CD4-positive, alpha-beta T cell treated with Interleukin-15 for 4 hours (primary cell): ENCODE measurements at places on chromosomes 6 and 20.
A peak's percentile ranks its signal among the peaks of the same experiment; 100 is the strongest.

- DNase-seq, result no peak
These were observed 329.6 kb upstream of the RSPO3 start for GRCh38 chr6:126788861-126789365.

GRCh38 chr6:82430611-82431010, 67.0 kb downstream of the TPBG start:
- no peak for DNase-seq

- DNase-seq, result no peak
These were observed 103.4 kb upstream of the FRMD1 start for GRCh38 chr6:168182366-168182765.

DNA sequence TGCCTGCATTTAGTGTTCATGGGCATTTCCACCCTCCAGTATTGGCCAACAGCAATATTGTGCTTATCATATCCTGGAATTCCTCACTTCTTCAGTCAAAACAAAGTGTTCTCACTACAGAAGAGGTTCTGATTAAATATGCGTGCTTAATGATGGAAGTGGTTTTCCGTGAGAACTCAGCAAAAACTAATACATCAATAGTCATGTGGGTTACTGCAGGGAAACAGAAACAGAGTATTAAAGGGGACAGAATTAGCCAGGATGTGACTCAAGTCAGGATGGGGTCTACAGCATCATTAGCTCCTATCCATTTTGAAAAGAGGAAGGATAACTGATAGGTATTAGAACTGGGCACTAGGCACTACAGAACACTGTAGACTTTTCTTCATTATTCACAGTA, 384.6 kb downstream of the CDKAL1 start:
- no peak for DNase-seq

GRCh38 chr20:48329676-48330664, 497.8 kb downstream of the PREX1 start:
- no peak for DNase-seq

GRCh38 chr6:119323478-119323877, 26.1 kb downstream of the MAN1A1 start:
- no peak for DNase-seq

DNA sequence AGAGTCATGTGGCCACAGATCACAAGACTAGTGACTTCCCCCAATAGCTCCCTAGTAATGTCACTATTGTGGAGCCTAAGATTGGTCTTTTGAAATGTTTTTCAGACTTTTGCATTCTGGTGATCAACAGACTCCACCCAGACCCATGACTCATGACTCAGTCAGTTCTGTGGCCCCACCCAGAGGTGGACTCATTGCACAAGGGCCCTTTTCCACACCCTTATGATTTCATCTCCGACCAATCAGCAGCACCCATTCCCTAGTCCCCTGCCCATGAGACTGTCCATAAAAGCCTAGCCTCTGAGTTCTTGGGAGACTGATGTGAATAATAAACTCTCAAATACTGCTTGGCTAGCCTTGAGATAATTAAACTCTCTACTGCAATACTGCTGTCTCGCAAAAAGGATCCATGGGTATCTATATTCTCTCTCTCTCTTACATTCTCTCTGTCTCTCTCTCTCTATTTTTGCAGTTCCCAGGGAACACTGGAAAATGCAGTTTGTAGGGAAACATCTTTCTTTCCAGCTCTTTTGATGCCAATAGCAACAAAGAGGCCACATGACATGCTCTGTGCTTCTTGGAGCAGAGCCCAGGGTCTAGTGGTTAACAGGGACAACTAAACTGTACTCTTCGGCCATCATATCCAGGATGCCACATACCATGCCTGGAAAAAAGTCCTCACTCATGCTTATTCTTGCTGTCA, 71.3 kb upstream of the IYD start:
- DNase-seq, result no peak

DNA sequence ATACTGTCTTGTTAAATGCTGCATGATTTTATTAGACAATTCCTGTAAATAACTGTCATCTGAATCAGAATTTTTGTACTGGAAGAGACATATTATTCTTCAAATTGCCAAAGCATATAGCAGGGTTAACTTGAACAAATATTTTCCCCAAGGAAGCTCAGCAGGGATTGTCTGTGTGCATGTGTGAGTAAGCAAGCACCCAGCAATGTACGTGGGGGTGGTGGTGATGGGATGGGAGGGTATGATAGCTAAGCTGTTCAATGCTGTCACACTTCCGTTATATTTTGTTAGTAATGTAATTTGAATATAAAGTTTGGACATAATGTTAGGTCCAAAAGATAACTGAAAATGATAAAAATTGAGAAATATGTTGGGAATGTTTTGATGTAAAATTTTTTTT, 118.1 kb downstream of the MYB start:
- DNase-seq, result no peak

- DNase-seq, result no peak
These were observed 115.2 kb downstream of the MRPL14 start for GRCh38 chr6:44012078-44012493.

DNA sequence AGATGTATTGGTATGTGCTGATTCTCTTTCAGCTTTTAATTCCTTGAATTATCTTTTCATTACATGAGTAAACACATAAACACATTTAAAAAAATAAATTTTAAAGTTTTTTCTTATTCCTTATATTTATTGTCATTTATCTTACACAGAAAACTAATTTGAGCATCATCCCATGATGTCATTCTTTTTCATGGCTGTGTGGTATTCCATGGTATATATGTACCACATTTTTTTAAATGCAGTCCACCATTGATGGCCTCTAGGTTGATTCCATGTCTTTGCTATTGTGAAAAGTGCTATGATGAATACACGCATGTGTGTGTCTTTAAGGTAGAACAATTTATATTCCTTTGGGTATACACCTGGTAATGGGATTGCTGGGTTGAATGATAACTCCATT, 33.3 kb downstream of the OTOR start:
- DNase-seq, result no peak

DNA sequence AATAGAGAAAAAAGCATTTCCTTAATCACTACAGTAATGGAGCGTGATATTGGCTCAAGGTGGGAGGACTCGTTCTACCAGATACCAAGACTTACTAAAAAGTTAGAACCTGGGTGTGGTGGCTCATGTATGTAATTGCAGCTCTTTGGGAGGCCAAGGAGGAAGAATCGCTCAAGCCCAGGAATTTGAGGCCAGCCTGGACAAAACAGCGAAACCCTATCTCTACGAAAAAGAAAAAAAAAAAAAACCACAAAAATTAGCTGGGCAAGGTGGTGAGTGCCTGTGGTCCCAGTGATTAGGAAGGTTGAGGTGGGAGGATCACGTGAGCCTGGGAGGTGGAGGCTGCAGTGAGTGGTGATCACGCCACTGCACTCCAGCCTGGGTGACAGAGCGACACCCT, 24.0 kb upstream of the ATRN start:
- DNase-seq, result no peak

DNA sequence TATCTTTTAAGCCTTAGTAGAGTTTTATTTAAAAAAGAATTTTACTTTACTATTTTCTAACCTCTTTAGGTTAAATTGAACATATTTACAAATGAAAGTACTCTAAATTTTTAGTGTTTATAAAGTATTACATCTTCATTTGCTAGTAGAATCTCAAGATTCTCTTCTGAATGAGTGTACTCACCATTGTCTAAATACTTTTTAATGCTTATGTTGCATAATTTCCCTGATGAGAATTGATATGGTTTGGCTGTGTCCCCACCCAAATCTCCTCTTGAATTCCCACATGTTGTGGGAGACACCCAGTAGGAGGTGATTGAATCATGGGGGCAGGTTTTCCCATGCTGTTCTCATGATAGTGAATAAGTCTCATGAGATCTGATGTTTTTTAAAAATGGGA, 53.6 kb downstream of the VIP start:
- DNase-seq, result no peak

DNA sequence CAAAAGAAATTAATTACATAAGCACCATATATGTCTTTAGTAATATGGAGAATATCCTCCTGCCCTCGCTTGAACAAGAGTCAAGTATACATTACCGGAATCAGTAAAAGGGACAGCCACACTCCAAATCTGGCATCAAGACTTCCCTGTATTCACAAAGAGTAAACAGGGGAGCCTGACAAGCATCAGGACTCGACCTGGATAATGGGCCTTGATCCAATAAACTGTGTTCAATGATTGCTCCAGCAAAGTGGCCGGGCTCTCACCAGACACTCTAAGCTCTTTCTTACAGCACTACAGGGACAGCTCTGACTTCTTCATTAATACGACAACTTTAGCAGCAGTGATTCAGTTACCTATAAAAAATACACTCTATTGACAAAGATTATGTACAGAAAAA, 307.9 kb upstream of the POU3F2 start:
- DNase-seq, result no peak

DNA sequence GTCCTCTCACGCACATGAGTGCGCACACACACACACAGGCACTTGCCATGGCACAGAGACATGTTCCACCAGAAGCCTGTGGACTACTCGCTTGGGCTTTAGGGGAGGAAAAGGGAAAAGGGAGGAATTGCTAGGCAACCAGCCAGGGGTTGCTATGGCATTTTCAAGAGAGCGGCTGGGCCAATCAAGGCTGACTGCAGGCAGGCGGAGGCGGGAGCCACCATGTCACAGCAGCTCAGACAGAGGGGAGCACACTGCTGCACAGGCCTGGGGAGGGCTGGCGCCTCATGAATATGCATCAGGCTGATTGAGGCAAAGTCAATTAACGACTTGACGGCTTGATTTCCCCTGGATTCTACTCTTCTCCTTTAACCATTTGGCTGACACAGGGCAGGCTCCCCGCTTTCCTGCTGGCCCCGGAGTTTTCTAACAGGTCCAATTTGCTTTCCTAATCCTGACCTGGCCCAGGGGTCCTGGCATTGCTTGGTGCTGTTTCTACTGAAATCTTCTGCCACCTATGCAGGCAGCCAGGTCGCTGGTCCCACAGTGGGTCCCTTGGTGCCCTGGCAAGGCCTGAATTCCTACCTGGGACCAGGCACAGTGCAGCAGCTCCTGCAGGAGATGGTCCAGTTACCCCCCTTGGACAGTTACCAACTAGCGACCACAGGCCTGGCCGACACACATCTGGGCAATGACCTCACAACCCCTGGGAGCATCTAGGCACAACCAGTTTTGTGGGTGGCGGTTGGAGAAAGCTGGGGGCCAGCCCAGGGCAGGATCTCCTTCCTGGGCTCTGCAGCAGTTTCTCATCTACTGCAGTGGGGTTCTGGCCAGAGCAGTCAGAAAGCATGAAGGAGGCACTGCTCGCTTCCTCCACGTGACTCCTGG, 52.1 kb downstream of the YTHDF1 start:
- no peak for DNase-seq

- DNase-seq, result peak; percentile 49
These were observed at the start of gene SCRT2 for GRCh38 chr20:675453-676314. TSS of gene SCRT2 (minus strand) at chr20:675802. CDS start at chr20:675601, 201 bp downstream.

GRCh38 chr20:4369798-4370124, 351.9 kb upstream of the PRND start:
- peak; percentile 12 for DNase-seq

- no peak for DNase-seq
These were observed 49.3 kb downstream of the RALY start for GRCh38 chr20:34043025-34043424.

GRCh38 chr6:36703081-36703606, 5.5 kb downstream of the RAB44 start:
- no peak for DNase-seq

DNA sequence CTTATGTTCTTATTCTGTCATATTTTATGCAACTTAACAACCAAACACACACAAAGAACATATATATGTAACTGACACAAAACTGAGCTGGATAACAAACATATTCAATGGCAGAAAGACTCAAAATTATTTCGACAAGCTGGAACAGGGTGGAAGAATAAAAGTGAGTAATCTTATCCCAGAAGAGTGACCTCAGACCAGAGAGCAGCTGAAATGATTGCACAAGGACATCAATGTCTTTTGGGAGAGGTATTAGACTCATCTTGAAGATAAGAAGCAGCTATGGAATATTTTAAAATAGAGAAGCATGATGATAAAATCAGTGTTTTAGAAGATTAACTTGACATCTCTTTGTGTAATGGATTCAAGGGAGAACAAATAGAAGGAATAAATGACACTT, 191.6 kb upstream of the PRDM1 start:
- DNase-seq, result no peak

GRCh38 chr6:40258531-40258930, 324.3 kb upstream of the MOCS1 start:
- DNase-seq, result no peak

DNA sequence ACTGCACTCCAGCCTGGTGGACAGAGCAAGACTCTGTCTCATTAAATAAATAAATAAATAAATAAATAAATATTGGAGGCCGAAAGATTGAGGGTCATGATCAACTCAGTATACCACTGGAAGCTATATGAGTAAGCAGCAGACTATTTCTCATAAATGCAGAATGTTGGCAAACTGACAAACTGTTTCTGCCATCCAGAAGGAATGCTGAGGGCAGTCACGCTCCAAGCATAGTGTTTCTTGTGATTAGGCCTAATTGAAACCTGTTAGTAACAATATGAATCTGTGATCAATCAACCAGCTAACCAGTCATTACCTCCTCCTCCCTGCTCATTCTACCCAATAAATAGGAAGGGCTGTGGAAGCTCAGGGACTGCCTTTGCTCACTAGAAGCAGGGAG, 15.2 kb upstream of the KCNK15 start:
- no peak for DNase-seq

GRCh38 chr6:27280540-27281000, 31.5 kb downstream of the POM121L2 start:
- DNase-seq, result no peak

DNA sequence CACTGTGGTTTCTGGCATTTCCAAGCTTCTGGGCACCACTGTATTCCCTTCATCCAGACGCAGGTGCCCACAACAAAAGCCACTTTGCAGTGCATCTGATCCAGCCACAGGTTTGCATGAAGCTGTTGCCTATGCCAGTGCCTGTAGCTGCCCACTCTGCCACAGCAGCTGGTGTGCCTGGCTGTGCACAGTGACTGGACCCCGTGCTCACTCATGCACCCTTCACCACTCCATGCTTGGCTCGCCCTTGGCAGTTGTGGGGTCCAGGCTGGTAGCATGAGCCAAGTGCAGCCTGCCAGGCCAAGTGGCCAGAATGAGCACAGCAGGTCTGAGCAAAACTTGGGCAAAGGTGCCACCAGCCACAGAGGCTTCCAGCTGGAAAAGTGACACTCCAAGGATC, 42.7 kb downstream of the SEL1L2 start:
- DNase-seq, result no peak

- DNase-seq, result no peak
These were observed 14.9 kb downstream of the FGD2 start for GRCh38 chr6:37020381-37020780.

GRCh38 chr6:5855787-5856470, 150.8 kb downstream of the NRN1 start:
- no peak for DNase-seq

GRCh38 chr20:45771182-45771759, 20.4 kb downstream of the WFDC3 start:
- peak; percentile 78 for DNase-seq
